ENCODE measurements at places on chromosomes 4 and X. TPM values are rescaled to one million over a fixed set of nuclear protein-coding genes. Genes with fewer than 3 reads are reported as not detected.

DNA sequence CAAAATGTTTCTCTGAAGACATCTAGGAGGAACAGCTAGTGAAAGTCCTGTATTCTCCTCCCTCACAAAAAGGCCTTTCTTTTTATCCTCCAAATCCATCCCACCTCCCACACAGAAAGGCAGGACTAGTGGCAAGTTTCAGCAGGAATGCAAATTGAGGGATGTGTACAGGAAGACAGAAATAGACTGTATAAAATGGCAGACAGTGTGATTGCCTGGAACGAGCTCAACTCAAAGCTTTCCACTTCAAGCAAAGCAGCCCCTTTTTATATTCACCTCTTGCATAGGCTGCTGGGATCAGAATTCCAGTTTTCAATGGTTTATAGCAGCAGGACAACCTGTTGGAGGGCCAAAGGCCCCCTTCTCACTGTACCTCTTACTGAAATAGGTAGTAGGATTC lies 57.5 kb downstream of the DCX start:
- no peak for DNase-seq

DNA sequence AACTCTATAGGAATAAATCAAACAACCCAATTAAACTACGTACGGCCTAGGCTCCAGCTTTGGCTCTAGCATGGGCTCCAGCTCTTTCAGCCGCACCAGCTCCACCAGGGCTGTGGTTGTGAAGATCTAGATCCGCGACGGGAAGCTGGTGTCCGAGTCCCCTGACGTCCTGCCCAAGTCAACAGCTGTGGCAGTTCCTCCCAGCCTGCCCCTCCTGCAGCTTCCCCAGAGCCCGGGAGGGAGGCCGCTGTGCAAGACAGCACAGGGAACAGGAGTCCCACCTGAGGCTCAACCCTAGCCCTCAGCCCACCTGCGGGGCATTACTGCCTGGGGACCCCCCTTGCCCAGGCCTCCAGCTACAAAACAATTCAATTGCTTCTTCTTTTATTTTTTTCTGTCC lies 2680.3 kb downstream of the PCDH7 start:
- DNase-seq, result no peak

DNA sequence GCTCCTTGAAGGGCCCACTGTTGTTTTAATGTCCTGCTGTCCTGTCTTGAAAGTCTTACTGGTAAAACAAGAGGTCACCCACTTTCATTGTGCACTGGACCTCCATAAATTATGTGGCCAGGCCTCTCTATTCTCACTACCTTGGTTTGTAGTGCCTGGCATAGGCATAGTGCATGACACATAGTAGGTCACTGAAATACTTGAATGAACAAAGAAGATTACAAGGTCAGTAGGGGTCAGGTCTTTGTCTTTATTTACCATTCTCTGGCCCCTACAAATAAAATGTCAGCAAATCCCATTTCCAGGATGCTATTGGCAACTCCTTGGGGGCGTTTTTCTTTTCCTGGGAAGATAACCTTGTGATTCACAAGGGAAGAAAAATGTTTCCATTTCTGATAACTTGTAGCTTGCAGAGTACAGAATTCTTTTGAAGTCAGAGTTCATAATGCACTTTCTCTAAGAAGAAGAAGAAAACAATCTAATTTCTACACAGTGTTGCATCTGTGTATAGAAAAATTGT lies 1.4 kb downstream of the PGM2 start:
- DNase-seq, result no peak

KCNIP4 gene
- total RNA-seq, result not detected

GRCh38 chrX:386239-386767 lies 404 bp downstream of the PPP2R3B start:
- DNase-seq, result no peak

- DNase-seq, result no peak
Observed at GRCh38 chr4:6221851-6222760, 21.8 kb upstream of the JAKMIP1 start.

GAGE1 gene
- not detected for total RNA-seq

- no peak for DNase-seq
Observed at GRCh38 chr4:98661371-98662054, 3.1 kb upstream of the TSPAN5 start.

- DNase-seq, result no peak
Observed at GRCh38 chr4:3174371-3175338, 74.3 kb upstream of the MSANTD1 start.

GRCh38 chr4:14348506-14348905 lies 653.8 kb upstream of the CPEB2 start:
- DNase-seq, result no peak

- DNase-seq, result no peak
Observed at GRCh38 chrX:85927740-85928139, 119.6 kb downstream of the CHM start.

DNA sequence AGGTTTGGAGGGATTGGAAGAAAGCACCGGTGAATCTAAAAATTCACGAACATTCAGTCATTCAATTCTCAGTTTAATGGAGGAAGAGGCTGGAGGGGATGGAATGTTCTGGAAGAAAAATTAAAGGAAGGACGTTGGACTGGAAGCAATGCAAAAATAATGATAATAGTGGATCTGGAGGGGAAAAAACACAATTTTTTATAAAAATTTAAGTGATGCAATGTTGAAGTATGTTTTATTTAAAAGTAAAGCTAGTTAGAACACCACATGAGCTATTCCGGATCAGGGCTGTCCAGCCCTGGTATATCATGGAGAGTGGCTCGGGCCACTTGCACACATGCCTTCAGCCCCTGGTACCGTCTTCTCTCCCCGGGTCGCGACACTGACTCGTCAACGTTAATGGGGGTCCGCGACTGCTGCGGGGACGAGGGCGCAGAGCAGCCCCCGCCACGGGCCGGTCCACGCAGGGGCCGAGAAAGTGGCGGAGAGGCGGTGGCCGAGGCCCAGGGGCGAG lies 204.6 kb downstream of the TENM3 start:
- DNase-seq, result no peak

DNA sequence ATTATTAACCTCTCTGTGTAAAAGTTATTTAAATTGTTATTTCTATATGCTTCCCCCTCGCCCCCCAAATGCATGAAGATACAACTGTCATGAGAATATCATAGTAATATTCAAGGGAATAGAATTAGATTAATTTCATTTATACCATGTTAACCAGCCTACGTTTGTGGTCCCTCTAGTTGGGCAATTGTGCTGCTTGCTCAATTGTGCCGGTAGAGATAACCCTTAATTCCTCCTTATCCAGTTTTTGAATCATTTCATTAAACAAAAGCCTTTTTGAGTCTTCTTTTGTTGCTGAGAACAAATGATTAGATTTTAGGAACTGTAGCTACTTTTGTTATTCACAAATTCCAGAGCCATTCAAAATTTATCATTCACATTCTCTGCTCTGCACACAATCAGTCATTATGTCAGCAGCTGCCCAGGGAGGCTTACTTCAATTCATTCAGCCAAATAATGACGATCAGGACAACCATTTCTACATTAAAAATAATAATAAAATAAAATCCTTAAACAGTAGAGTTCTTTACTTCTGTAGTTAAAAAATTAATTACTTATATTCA lies 98.1 kb downstream of the ADGRL3 start:
- DNase-seq, result no peak

DNA sequence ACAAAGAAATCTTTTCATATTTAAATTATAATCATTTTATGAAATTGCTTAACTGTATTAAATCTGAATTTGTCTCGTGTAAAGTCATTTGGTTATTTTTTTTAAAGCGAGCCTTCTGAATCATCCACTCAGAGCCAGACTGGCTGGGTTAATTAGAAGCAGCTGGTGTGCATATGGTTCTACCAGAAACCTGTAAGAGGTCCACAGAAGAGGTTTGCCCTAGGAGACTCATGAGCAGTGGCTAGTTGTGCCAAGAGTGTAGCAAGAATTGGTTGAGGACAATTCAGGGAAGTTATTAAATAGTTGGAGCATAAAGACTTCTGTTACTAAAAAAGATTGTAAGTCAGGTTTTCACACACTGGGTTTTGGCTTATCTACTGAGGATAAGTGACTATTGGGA lies 267.4 kb downstream of the IL1RAPL2 start:
- no peak for DNase-seq

GRCh38 chr4:24240655-24241054 lies 343.7 kb downstream of the DHX15 start:
- DNase-seq, result no peak

DNA sequence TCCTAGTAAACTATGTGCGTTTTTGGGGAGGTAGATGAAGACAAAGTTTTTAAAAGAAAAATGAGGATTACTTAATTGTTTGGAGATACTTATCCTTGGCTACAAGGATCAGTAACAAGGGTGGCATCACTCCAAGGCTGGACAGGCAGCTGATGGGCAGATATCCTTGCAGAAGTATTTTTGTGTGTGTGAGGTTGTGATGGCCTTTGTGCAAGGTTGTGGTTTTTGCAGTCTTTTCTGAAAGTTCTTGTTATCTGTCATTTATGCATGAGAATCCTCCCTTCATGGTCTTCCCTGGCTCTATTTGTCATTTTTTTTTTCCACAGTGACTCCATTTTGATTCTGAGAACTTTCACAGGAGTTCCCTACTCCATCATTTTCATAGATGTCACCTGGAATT lies 96.0 kb upstream of the C1GALT1C1 start:
- no peak for DNase-seq

FAM9B gene
- total RNA-seq, result not detected

GRCh38 chr4:157664726-157665125 lies 444.2 kb downstream of the GRIA2 start:
- no peak for DNase-seq

DNA sequence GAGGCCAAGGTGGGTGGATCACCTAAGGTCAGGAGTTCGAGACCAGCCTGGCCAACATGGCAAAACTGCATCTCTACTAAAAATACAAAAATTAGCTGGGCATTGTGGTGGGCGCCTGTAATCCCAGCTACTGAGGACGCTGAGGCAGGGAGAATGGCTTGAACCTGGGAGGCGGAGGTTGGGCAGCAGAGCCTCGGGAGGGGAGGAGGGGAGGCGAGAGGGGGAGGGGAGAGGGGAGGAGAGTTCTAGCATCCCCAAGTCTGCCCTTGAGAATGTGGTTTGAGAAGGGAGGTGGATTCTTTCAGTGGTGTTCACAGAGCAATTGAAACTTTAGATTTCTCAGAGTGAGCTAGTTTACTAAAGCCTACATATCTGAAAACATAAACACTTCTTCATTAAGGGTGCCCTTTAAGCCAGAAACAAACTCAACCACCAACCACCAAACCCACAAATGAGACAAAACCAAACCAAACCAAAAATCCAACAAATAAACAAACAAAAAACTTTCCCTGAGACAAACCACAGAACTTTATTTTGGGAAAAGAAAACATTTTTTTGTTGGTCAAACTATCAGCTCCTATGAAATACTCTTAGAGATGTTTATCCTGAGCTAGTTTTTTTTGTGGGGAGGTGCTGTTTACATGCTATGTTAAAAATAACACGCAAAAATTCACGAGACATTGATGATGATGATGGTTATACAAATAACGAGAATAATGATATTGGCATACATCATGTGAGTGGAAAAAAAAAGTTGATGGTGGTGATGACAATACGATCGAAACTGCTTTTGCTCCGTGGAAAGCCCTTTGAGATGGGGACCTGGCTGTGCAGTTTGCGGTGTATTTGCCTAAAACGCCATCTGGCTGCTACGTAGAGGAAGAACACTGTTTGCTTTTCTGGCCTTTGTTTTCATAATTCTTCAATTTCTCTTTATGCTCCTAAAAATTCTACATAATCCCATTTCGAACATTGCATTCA lies 98.2 kb upstream of the PRKX start:
- DNase-seq, result no peak

TMSB15B gene
- 1.7 TPM for total RNA-seq
